ENCODE measurements at places on chromosomes 5 and 9.

DNA sequence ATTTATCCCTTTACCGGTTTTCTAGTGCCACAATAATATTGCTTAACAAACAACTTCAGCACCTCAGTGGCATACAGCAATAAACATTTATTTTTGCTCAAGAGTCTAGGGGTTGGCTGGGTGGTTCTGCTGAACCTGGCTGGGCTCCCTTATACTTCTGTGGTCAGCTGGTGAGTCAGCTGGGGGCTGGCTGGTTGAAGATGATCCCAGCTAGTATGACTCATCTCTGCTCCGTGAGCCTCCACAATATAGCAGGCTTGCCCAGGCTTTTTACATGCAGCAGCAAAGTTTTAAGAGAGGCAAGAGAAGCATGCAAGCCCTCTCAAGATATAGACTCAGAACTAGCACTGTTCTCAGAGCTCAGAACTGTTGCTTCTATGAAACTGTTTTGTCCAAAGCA lies 523.5 kb upstream of the CLINT1 start:
- DNase-seq: no peak

DNA sequence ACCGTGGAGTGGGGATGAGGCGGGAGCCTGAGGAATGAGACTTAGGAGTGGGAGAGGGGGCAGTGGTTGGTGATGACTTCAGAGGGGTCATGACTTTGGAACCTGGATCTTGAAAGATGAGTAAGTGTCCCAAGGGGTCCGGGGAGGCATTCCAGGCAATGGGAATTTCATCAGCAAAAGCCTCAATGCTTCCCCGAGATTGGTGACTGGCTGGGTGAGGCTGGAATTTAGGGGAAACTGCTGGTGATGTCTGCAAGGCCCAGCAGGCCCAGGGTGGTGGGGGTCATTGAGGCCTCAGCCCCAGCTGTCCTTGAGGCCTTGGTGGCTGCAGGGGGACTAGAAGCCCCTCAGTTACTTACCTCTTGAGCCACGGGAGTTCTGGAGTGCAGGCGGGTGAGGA lies 7.5 kb downstream of the NDST1 start:
- no peak for DNase-seq

- DNase-seq: no peak
Observed at GRCh38 chr5:113024076-113024697, 47.6 kb downstream of the DCP2 start.

GRCh38 chr5:1443171-1443570 lies 2.1 kb downstream of the SLC6A3 start:
- DNase-seq: no peak

- DNase-seq: no peak
Observed at GRCh38 chr5:34996261-34996660, 51.5 kb downstream of the AGXT2 start.

DNA sequence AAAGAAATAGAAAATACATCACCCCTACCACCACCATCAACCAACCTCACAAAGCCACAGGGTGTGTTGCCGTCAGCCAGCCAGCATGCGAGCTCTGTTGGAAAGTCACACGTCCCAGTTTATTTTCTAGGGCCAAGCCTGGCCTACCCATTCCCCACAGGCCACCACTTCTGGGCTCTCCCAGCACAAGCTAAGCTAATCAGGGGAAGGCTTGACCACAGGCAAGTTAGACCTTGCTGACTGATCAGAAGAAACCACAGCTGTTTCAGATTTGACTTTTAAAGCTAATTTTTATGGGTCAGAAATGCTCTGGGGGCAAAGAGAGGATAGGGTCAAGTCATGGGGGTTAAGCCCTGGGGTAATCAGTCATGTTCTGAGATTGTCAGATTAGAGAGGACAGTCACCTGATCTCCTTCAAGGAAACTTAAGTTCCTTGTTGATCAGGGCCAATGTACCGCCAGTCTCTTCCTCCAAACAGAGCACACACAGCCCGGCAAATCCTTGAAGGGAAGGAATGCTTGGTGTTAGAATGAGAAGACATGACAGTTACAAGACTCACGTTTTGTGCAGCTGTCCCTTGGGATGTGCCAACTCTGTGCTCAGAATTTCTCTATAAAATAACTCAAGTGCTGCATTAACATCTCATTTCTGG lies 7.6 kb downstream of the SHB start:
- DNase-seq: no peak

DNA sequence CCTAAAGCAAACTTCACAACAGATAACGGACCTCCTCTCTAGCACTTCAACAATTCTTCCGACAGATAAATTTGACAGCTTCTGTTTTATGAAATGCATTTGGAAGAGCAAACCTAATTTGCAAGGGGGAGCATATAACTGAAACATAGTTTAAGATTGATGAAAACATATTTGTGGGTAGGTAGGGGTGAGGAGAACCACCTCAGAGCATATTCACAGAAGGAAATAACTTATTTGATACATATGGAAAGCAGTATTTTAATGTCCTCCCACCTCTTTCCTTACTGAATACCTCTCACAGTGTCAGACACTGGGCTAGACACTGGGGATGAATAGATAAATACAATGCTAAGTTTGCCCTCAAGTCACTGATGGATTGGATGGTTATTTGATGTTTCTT lies 384.8 kb downstream of the MAT2B start:
- DNase-seq: no peak

GRCh38 chr9:71977003-71977402 lies 65.6 kb downstream of the C9orf85 start:
- no peak for DNase-seq

- DNase-seq: no peak
Observed at GRCh38 chr5:75142566-75143136, 90.3 kb upstream of the GCNT4 start.

DNA sequence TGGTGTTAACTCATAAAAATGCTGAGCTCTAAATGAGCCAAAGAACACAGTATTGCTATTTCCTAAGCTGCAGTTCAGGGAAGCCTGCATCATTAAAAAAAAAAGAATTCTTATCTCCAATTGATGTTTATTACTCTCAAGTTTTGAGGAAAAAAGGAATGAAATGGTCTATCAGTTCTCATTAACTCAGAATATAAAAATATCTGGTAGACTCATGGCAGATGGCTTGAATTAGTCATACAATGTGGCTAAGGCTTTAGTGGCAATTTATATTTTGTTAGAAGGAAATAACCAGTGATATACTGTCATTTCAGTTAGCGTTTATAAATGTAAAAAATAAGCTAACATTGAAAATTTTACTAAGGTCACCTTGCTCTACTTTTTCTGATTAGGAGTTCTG lies 1403.4 kb upstream of the C9orf72 start:
- no peak for DNase-seq

GRCh38 chr5:53430618-53431252 lies 49.7 kb upstream of the FST start:
- DNase-seq: no peak

DNA sequence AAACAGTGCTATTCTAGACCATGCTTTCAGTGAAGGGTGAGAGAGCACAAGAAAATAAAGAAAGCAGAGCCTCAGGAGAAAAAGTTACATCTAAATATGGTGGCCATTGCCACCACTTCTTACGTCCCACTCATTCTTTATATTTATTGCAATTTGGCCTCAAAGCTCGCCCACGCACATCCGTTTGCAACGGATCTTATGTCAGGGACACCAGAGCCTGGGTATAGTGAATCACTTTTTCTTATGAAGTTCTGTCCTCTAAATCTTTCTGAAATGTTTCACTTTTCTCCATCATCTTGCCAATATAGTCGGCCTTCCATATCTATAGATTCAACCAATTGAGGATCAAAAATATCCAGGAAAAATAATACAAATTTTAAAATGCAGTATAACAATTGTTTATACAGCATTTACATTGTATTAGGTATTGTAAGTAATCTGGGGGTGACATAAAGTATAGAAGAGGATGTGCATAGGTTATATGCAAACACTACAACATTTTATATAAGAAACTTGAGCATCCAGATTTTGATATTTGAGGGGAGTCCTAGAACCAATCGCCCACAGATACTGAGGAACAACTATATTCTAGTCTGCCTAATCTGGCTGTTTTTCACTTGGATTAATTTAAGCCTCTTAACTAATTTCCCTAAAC lies 35.2 kb downstream of the GOLPH3 start:
- DNase-seq: no peak

- DNase-seq: no peak
Observed at GRCh38 chr5:139863361-139863760, 67.8 kb downstream of the PSD2 start.

DNA sequence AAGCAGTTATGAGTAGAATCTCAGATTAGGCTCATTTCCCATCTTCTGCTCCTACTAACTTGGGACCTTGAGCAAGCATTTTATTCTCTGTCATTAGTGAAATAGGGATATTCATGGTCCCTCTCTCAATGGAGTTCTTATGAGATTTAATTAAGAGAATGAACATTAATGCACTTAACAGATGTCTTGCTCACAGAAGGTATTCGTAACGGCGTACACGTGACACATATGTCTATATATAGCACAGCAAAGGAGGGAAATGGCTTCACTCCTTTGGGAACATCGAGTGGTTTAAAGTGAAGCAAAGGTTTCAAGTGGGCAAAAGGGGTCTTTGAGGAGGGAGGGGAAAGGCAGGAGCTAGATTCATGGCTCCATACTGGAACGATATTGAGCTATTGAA lies 24.6 kb downstream of the KDM4C start:
- no peak for DNase-seq

- no peak for DNase-seq
Observed at GRCh38 chr5:173155912-173156311, 11.6 kb downstream of the BNIP1 start.

DNA sequence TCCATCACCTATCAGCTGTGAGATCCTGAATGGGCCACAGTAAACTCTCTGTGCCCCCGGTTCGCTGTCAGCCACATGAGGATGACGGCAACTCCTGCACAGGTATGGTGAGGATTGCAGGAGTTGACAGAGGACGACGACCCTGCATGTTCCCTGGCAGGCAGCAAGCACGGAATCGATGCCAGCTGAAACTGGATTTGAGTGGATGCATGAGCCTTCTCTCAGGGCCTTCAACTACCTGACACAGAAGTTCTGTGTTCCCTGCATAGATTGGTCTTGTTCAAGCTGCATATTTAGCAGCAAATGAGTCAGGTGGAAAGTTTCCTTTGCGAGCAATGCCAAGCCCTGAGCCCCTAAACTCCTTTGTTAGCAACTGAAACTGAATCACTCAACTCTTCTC lies 69.6 kb upstream of the PTCH1 start:
- no peak for DNase-seq

DNA sequence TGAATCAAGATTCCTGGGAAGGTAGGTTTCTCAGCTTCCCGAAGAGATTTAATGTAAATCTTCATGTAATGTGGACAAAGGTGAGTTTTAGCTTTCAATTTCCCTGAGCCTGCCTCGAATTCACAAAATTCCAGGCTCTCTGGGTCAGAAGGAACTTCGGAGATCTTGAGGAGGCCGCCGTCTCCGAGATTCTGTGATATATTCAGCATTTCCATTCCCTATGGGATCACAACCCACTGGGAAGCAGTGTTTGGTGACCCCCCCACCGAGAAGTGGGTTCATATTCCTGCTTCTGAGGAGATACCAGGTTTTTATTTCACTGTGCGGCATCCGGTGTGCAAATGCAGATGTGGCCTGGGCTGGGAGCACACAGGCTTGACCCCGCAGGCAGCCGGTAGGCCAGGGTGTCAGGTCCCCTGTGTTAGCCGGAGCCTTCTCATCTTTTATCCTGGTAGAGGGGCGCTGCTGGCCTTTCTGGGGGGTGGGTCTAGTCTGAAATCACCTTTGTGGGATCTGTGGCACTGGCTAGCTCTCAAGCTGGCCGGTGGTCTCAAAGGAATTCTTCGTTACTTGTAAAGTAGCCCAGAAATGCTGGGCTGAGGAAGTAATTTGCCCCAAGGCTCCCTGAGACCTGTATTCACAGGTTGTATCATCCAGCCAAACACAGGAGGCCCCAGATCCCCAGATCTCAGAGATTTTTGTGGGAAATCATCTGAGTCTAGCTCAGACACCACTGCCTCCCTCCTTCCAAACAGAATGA lies 1.4 kb downstream of the PLEKHG4B start:
- DNase-seq: no peak

DNA sequence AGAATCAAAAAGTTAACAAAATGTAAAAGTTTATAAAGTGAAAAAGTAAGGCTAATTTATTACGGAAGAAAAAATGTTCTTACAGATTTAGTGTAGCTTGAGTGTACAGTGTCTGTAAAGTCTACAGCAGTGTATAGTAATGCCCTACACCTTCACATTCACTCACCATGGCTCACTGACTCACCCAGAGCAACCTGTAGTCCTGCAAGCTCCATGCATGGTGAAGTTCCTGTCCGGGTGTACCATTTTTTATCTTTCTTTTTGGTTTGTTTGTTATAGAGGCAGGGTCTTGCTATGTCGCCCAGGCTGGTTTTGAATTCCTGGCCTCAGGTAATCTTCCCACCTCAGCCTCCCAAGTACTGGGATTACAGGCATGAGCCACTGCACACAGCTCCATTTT lies 93.6 kb downstream of the MED27 start:
- DNase-seq: no peak

- no peak for DNase-seq
Observed at GRCh38 chr5:43225649-43226245, 33.7 kb downstream of the NIM1K start.

GRCh38 chr5:56575821-56576220 lies 239.5 kb upstream of the MAP3K1 start:
- no peak for DNase-seq

GRCh38 chr9:133255371-133256135 lies 19.4 kb downstream of the ABO start:
- DNase-seq: no peak

- no peak for DNase-seq
Observed at GRCh38 chr5:1634337-1634661, 110.5 kb upstream of the LPCAT1 start.

DNA sequence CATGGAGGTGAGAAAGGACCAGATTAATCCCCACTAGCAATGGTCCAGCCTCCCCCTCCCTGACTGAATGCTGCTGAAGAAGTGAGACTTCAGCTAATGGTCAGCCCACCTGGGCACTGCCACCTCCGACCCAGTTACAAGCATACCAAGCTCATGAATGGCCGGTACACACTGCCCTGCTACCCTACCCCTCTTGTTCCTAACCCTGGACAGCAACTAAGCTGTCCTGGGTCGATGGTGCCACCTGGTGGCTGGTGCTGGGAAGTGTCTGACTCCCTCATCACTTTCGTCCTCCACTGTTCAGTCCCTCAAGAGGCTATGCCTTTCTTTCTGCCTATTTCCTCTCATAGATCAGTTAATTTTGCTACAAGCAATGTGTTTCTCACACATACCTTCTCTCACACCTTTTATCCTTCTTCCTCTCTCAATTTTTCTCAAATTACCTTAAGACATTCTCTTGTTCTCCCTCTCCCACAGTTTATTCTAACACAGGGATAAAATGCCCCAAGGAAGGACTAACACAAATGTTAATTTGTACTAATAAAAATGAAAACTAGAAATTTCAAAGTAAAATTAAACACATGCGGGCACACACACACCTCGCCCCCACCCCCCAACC lies 42.4 kb downstream of the PAX5 start:
- DNase-seq: peak; percentile 11
